ENCODE measurements at places on chromosomes 2 and 18. TPM values are rescaled to one million over a fixed set of nuclear protein-coding genes. Genes with fewer than 3 reads are reported as not detected.

DNA sequence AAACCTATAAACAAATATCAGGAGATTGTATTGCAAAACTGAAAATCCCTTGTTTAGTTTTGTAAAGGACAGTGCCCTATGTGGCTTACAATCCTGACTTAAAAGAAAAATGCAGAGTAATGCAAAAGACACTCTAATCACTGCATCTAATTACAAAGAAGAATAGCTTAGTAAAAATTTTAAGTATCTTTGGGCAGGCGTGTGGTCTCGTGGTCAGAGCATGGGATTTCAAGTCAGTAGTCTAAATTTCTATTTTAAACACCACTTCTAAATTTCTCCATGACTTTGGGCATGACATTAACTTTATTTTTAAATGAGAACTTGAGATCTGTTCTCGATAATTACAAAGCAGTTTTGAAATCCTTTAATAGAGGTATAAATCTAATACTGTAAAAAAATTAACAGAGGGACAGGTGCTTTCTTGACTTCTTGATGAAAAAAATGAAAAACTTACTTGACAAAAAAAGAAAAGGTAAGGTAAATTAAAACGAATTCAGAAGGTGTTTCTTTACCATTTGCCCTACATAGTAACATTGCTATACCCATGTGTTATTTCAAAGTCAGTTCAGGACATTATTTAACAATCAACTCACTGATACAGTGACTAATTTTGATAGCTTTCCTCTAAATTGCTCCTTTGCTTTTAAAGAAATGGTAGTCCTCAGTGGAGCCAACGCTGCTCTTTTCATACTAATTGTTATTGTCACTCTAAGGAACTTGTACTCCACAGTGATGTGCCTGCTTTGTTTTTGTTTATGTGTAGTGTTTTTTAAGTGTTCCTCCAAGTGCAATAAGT, 17.6 kb upstream of the FTCDNL1 start:
- no peaks in the 10 kb centered on the region for H3K36me3 ChIP-seq
- H3K27me3 ChIP-seq, result no peaks in the 10 kb centered on the region
- H3K4me1 ChIP-seq, result no peaks in the 10 kb centered on the region

GRCh38 chr2:43302182-43302960, 76.0 kb upstream of the ZFP36L2 start:
- H3K4me1 ChIP-seq, result no peaks in the 10 kb centered on the region
- H3K4me3 ChIP-seq, result no peak overlapping the region
- H3K36me3 ChIP-seq, result no peaks in the 10 kb centered on the region
- H3K27ac ChIP-seq, result no peak overlapping the region
- no peaks in the 10 kb centered on the region for H3K27me3 ChIP-seq

DNA sequence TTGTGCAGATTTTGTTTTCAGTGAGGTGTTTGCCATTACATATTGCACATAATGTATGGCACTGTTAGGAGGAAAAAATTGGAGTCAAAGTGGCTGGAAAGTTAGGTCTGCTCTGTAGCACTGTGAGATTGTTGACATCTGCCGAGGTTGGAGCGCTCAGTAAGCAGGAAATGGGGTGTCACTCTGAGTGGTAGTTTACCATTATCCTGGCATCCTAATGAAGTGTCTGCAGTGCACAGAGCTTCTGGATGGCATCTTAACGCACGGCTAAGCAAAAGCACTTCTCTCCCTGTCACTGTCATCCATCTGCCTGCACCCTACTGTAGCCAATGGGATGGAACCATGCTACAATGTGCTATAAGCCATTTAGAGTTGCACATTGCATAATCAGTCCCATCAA, 561.9 kb downstream of the ARHGAP15 start:
- no peaks in the 10 kb centered on the region for H3K27me3 ChIP-seq
- H3K4me3 ChIP-seq, result no peak overlapping the region
- H3K4me1 ChIP-seq, result no peaks in the 10 kb centered on the region
- no peak overlapping the region for H3K27ac ChIP-seq

The SERPINB13 gene
- total RNA-seq, result not detected

The SERPINB4 gene
- not detected for total RNA-seq

DNA sequence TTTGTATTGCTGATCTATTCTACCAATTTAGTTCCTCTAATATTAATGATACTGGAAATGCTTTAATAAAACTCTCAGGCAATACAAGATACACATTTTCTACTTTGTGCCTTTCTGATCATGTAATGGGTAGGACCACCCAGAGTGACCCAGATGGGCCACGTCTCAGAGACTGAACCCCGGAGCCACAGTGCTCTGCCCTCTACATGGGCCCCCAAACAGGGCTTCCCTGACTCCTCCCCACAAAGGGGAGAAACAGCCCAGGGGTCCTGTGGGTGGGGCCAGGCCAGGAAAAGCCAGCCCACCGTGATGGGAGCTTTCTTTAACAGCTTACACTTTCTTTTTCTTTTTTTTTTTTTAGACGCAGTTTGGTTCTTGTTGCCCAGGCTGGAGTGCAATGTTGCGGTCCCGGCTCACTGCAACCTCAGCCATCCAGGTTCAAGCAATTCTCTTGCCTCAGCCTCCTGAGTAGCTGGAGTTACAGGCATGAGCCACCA, 18.4 kb downstream of the HDAC4 start:
- H3K4me3 ChIP-seq, result no peak overlapping the region
- no peaks in the 10 kb centered on the region for H3K27me3 ChIP-seq
- H3K4me1 ChIP-seq, result no peaks in the 10 kb centered on the region
- no peak for DNase-seq
- H3K27ac ChIP-seq, result no peak overlapping the region
- H3K36me3 ChIP-seq, result no peaks in the 10 kb centered on the region

The EMILIN1 gene
- total RNA-seq, result 0.73 TPM

Data from naive thymus-derived CD4-positive, alpha-beta T cell (primary cell).